ENCODE measurements at places on chromosomes 3 and 15.

DNA sequence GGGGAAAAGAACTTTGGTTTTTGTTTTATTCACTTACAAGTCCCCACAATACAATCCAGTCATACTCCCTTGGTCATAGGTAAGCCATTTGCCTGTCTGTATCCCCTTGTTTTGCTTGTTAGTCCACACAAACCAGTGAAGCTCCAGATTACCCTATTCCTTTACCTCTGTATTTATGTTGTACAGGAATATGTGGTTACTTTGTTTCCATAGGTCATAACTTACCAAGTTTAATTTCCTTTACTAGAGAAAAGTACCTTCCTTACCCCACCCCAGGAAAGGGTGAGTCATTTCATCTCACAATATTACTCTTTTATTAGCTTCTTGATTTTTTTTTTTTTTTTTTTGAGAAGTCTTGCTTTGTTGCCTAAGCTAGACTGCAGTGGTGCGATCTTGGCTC lies 113.4 kb upstream of the LRRFIP2 start:
- DNase-seq, result no peak

GRCh38 chr3:8561370-8561769 lies 59.7 kb downstream of the LMCD1 start:
- no peak for DNase-seq

DNA sequence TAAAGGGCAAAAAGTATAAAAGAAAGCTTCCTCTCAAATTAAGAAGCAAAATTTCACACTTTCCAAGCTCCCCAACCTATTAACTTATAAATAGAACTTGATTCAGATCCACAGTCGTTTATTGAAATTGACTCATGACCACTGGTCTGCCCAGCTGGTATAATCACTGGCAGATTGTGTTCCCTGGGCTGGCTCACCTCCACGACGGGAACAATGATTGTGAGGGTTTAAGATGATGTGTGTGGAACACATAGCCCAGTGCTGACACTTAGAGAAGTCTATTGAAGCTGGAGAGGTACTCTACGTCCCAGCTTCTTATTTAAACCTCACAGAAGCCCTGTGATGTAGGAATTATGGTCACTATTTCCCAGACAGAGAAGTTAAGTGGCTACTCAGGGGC lies 90.4 kb downstream of the MB21D2 start:
- DNase-seq, result no peak

DNA sequence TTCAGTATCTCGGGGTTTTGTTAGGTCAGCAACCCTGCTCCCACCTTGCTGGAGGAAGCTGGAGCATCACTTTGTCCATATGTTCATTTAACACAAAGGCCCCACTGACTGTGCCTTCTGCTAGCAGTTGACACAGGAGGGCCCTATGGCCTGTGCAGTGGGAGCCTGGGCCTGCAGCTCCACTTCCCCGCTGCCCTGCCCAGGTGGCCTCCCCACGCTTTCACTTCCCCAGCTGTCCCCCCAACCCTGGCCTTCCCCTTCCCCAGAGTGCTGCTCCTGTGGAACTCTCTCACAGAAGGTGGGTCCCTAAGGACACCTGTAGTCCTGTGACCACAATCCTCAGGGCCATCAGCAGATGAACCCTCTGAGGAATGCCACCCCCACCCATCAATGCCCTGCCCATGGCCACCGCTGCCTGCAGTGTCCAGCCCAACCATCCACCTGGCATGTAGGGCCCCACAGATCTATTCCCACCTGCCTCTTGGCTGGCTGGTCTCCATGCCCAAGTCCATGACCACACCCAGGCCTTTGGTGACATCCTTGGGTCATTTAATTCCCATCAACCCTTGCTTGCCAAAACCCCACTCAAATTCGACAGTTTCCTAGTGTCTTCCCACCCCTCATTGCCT lies 13.5 kb downstream of the TBC1D21 start:
- no peak for DNase-seq

- DNase-seq, result no peak
Measured at GRCh38 chr3:127167315-127168043, 25.5 kb upstream of the PRR23E start.

DNA sequence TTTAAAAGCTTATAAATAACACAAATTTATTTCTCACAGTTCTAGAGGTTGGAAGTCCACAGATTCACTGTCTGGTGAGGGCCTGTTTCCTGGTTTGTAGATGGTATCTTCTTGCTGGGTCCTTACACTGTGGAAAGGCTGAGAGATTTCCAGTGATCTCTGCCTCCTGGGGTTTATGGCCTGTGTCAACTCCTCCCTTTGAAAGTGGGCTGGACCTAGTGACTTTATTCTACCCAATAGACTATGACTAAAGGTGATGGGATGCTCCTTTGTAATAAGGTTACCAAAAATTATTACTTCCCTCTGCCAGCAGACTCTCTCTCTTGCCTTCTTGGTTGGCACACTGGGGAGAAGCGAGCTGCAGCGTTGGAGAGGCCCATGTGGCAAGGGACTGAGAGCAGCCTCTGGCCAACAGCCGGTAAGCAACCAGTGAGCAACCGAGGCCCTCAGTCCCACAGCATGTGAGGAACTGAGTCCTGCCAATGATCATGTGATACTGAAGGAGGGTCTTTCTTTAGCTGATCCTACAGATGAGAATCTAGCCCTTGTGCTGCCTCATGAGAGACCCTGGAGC lies 14.0 kb upstream of the COPG1 start:
- no peak for DNase-seq

DNA sequence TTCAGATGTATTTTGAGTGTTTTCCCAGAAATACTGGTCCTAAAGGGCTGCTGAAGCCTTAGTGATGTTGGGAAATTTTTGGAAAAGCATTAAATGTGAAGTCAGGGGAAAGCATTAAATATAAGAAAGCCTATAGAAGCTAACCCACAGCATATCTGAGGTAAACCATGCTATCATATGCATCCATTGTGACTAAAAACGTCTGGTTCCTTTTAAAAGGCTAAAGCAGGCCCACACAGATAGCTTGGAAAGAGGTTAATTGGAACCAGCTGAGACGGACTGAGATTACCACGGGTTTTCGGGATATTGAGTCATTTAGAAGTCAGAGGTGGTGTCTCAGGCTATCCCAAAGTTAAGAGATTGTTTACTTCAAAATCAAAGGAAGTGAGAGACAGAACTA lies 78.2 kb downstream of the CYP19A1 start:
- no peak for DNase-seq

DNA sequence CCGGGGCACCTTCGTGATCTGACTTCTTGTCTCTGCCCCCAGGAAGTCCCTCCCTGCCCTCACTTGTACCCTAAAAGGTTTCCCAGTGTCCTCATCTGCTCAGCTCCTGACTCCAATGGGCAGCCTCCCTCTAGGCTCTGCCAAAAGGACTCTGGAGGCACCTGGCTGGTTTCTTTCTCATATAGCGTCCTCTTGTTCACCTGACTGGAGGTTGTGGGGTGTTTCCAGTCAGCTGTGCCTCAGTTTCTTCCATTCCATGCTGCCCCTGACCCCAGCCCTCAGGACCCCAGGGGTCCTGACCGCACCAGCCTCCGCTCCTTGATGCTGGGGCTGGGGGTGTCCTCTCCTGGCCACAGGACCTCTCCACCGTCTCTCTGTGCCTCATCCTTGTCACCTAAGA lies 2.5 kb downstream of the PRR23E start:
- no peak for DNase-seq

DNA sequence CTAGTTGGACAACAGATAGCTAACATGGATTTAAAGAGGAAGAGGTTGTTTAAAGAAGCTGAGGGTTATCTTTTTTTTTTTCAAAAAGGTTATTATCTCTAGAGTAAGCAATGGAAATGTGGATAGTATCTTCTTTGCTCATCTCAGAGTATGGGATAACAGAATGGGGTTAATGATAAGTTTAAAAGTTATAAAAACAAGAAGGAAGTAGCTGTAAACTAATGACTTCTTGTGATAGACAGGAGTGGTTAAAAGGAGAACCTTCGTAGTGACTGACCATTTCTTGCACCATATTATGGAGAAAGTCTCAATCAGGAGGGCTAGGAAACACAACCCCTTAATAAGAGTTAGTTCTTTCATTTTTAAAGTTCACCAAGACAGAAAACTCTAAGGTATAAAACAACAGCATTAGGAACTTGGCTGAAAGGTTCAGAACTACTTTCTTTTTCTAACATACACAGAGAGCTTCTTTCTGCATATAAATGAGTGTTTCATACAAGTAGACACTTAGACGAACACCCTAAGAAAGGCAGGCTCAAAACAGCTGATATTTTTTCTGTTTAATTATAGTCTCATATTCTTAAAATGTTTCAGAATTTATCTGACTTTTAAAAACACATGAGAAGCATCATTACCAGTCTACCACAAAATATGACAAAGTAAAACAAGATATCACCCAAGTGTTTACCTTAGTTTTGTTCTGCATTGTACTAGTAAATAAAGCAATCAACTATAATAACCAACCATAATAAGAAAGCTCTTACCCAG lies 140.0 kb downstream of the MEIS2 start:
- no peak for DNase-seq

GRCh38 chr3:11154953-11155325 lies 646 bp downstream of the HRH1 start:
- no peak for DNase-seq

DNA sequence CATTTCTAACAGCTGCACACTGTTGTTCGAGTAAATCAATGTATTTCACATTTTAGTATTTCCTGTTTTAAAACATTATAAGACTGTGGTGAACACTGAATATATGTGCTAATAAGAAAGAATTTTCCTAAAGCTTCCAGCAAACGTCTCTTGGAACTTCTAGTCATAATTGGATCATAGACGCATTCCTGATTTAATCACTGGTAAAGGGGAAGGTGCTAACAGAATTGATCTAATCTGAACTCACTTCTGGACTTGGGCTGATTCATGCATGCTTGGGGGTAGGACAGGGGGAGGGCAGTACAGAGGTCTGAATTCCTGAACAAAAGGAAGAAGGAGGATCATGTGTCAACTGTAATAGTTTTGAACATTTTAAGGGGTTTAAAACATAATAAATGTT lies 7.3 kb upstream of the LEKR1 start:
- no peak for DNase-seq

DNA sequence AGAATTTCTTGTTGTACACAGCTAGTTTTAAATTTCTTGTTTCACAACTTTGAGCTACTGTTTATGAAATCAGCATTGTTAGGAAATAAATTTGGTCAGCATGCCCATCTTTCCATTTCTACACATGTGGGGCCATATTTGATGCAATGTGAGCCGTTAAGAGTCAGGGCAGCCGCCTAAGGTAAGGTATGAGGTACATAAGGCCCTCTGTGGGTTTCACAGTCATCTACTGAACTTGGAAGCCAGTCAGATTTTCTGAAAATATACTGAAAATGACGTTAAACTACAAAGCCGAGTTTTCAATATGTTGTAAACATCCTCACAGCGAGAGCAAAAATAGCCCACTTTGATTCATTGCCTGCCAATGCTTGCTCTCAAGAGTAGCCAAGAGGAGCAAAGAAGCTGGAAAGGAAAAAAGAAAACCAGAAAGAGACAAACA lies 94.7 kb upstream of the PDZRN3 start:
- no peak for DNase-seq

DNA sequence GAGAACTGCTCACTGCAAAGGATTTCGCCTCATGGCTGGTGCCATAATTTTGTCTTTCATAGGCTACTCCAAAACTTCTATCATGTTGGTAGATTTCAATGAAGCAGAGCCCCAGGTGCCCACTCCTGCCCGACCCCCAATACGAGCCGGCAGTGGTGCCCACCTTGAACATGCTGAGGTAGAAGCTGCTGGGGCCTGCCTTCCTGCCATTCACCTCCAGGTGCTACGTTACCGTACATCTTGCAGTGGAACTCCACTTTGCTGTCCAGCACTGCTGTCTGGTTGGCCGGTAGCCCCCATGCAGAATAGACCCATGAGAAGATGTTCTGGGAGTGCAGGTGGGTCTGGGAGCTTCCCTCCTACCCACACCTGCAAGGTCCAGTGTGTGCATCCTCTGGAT lies 502.8 kb upstream of the TBL1XR1 start:
- no peak for DNase-seq

DNA sequence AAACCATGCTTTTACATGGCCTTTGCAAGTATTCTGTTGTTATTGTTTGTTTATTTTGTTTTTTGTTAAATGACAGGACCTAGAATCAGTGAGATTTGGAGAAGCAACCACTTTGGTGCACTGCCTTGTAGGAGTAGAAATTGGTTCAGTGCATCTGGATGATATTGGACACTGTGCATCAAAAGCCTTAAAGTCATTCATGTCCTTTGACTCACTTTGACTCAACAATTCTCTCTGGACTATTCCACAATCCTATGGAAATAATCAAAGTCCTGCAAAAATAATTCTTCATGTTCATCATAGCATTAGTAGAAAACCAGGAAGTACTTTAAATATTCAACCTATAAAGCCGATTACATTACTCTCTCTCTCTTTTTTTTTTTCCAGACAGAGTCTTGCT lies 224.8 kb downstream of the ABHD5 start:
- DNase-seq, result no peak

- no peak for DNase-seq
Measured at GRCh38 chr15:77144026-77144425, 73.1 kb upstream of the TSPAN3 start.

DNA sequence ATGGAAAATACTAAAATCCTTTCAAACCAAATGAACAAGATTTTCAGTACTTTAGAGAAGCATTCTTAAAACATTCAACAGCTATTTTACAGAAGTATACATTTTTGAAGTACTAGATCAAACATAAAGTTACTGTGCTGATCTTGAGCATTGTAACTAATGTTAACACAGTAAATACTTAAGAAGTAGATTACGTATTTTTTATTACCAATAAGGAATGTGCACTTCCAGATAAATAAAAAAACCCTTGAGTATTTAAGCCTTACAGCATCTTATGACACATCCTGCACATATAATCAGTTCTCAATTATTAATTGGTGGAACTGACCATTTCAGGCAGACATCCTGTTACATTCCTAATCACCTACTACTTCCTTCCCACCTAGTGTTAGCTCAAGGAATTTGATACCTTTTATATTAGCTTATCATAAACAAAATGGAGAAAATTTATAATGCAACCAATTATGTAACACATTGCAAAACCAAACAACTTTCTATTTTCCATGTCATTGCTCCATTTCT lies 32.8 kb downstream of the COPS2 start:
- no peak for DNase-seq

DNA sequence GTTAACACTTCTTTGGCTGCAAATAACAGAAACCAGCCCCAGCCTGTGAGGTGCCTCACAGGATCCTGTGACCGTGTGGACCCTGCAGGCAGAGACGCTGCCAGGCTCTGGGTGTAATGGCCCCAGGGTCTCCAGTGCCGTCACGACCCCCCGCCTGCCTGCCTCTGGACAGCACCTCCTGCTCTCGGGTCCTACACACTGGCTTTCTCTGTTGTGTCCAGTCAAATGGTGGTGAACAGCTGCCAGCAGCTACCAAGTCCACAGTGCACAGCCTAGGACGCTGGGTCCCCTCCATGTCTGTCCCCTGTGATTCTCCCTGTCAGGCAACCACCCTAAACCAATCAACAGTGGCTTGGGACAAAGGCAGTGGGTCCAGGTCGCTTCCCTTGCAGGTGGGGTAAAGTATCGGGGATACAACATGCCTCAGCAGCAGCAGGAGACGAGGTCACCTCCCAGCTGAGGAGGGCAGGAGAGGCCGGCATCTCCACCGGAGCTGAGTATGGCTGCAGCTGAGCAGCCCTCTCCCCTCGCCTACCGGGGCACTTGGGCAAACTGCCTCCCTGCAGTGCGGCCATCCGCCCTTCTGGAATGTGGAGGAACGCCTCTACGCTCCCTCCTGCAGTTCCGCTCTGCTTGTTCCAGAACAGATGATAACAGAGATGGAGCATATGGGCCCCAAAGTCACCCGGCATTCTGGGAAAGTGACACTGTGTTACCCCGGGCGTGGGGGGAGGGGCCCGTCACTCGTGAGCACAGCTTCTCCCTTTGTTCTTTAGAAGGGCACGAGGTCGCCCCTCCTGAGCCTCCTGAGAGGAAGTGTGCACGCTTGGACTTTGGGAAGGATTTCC lies 21.1 kb upstream of the SKOR1 start:
- DNase-seq, result no peak

- no peak for DNase-seq
Measured at GRCh38 chr3:168341956-168342936, 246.5 kb upstream of the GOLIM4 start.
